ENCODE measurements at places on chromosomes 1 and 21.

- DNase-seq: no peak
These were observed 134.0 kb upstream of the IRF2BP2 start for GRCh38 chr1:234743791-234744611.

GRCh38 chr21:42626171-42626570 lies 27.2 kb upstream of the PDE9A start:
- DNase-seq: no peak

- DNase-seq: no peak
These were observed 1051.7 kb downstream of the TTLL7 start for GRCh38 chr1:82947278-82947677.

DNA sequence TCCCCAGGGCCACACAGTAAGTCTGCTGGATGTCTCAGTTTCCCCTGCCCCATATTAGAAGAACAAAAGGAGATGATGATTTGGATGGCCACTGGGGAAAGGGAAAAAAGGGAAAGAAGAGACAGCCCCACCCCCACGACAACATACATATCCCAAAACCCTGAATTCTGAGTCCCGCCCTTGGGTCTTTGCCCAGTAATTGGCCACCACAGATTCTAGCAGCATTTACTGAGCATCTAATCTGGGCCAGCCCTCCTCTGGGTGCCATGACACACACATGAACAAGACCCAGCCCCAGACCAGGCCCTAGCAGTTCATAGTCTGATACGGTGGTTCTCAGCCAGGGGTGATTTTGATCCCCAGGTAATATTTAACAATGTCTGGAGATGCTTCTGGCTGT lies 5.2 kb upstream of the TTC4 start:
- DNase-seq: no peak

DNA sequence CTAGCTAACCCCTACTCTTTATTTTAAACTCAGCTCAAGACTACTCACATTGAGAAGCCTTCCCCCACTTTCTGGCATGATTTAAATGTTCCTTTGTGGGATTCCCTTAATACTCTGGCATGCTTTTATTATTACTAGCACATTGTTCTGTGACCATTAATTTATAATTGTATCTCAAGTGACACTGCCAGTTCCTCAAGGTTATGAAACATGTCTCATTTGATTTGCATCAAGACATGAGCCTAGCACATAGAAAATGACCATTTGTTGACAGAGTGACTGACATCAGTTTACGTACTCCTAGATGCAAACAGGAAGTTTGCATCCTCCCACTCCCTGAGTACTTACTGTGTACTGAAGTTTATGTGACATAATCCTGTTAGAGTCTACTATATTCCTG lies 15.2 kb downstream of the RGS4 start:
- DNase-seq: no peak

DNA sequence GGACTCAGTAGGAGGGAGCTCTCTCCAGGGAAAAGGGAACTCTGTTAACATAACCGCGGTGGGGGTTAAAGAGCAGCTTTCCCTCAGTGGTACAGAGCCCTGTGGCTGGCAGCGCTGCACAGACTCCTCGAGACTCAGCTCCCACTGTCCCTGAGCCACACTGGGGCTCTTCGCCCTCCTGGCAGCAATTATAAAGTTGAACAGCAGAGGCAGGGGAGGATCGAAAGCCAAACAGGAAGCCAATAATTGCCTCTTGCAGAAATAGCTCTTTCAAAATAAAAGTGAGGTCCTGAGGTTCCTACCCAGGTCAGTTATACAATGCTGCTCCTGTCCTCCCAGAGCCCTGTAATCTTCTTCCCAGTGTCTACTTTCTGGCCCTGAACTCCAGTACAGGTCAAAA lies 77.0 kb downstream of the FAM78B start:
- no peak for DNase-seq

GRCh38 chr21:43208561-43209332 lies 39.9 kb downstream of the CRYAA start:
- no peak for DNase-seq

DNA sequence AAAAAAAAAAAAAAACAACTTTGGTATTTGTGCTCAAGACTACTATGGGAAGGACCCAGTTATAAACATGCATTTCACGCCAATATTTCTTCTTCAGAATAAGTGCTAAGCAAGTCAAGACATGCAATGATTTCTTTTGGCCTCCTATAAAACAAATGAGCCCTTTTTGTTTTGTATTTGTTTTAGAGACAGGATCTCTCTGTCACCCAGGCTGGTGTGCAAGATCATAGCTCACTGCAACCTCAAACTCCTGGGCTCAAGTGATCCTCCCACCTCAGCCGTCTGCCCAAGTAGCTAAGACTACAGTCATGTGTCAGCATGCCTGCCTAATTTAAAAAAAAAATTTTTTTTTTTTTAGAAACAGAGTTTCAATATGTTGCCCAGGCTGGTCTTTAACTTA lies 348.7 kb downstream of the PCP4 start:
- DNase-seq: no peak

- DNase-seq: no peak
These were observed 310.2 kb downstream of the NTNG1 start for GRCh38 chr1:107450899-107451664.

DNA sequence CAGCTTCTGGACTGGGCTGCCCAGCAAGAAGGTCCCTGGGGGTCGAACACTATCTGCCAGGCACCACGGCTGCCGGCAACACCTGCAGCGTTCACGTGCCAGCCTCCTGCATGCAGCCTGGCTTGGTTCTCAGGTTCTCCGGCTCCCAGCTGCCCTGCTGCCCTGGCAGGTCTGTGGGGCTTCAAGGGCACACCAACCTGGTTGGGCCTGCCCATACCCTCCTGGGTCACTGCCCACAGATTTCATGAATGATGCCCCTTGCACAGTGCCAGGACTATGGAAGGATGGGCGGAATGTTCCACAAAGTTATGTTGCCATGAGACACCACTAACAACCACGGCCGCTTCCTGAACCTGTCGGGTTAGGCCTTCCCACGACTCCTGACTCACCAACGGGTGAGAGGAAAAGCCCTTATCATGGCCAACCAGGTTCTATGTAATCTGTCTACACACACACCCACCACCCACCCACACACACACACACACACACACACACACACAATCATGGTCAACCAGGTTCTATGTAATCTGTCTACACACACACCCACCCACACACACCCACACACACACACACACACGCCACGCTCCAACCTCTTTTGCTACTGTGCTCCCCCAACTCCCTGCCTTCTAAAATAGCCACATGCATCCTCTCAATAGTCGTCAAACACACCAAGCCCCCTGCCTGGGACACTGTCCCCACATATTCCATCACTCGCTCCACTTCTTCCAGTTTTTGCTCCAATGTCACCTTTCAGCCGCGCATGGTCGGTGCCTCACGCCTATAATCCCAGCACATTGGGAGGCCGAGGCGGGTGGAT lies 32.2 kb downstream of the HSPG2 start:
- DNase-seq: peak; percentile 39

DNA sequence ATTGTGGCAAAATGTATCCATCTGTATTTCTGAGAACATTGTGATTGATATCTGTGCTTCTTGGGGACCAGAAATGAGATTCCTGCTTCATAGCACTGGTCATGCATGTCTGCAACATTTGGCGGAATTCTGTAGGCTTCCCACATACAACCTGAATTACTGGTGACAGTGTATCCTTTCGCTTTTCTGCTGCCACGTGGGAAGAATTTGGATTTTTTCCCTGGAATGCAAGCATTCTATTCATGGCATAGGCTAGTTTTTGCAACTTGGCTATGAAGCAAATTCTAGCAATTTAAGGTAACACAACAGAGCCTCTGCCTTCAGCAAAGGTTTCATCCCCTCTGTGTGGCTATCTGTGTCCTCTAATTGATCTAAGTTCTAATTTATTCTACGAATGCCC lies 85.9 kb downstream of the BCAR3 start:
- DNase-seq: no peak

DNA sequence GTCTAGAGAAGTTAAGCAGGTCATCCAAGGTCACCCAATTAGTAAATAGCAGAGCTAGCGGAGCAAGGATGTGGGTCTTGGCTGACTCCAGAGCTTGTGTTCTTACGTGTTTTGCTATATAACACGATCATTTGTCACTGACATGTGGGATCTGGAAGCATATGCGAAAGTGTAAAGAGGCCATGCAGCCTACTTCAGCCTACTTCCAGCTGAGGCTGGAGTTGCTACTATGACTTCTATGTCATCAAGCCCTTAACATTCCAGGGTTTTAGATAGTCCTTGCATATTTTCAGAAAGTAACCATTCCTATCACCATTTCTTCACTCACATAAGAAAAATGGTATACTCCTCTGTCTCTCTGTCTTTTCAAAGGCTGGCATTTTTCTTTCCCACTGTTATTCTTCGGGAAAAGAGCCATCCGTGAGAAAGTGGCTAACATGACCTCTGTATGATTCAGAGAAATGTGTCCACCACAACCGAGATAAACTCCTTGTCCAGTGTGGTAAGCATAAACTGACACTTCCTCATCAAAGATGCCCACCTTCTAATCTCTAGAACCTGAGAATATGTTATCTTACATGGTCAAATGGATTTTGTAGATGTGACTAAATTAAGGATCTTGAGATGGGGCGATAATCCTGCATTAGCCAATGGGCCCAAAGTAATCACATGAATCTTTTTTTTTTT lies 24.0 kb upstream of the ABL2 start:
- DNase-seq: no peak

DNA sequence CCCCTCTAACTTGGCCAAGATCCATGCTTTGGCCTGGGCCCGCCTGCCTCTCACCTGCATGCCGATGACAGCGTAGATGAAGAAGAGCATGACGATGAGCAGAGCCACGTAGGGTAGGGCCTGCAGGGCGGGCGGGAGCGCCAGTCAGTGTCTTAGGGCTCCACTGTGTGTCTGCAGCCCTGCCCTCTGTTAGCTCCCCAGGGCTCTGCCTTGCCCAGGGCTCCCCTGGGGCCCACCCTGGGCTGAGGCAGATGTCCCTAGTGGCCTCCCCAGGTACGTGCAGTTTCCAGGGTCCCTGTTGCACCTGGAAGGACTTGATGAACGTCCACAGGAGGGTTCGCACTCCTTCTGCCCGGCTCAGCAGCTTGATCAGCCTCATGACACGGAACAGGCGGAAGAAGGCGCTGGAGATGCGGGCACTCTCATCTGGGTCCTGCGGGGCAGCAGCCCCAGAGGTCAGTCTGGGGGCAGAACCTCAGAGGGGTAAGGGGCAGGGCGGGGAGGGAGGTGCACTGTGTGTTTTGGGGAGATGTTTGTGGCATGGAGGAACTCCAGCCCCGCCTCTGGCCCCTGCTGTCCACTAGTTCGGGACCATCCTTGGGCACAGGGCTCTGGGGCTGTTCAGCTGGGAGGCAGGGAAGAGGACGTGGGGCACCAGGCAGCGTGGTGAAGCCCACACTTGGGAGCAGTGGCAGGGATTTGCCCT lies 29.8 kb upstream of the KIF21B start:
- no peak for DNase-seq

- DNase-seq: no peak
These were observed 76.4 kb downstream of the ST3GAL3 start for GRCh38 chr1:43783671-43784205.

DNA sequence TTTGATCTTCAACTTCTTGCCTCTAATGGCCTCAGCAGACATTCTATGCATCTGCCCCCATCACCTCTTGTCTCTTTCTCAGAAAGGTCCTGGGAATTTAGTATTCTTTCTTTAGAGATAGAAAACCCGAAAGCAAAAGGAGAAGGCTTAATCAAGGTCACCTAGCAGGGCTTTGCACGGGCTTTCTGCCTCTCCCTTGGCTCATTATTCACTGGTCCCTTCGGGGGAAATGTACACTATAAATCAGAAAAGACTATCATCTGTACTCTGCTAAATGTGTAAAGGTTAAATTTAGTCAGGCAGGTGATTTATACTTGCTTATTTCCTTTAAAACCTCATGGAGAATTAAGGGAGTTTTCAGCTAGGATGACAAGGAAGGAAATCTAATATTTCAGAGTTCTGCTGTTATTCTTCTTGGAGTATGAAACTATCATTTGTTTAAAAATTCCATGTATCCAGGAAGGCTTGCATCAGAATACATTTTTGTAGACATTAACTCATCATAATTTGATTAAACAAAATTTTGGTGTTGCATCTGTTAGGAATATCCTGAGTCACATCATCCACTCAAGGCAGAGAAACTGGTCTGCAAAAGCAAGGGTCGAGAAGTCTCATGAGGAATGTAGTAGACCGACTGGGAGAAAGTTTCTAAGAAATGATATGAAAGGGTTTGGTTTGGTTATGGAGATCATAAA lies 124.6 kb downstream of the GABPA start:
- DNase-seq: no peak
